Left ventricle myocardium inferior (tissue), 1 donor: ENCODE measurements at places on chromosomes 1 and 21. TPM values are rescaled to one million over a fixed set of nuclear protein-coding genes. Genes with fewer than 3 reads are reported as not detected.

NAXE gene
- total RNA-seq, result 102 TPM

MROH9 gene
- total RNA-seq, result not detected

DNA sequence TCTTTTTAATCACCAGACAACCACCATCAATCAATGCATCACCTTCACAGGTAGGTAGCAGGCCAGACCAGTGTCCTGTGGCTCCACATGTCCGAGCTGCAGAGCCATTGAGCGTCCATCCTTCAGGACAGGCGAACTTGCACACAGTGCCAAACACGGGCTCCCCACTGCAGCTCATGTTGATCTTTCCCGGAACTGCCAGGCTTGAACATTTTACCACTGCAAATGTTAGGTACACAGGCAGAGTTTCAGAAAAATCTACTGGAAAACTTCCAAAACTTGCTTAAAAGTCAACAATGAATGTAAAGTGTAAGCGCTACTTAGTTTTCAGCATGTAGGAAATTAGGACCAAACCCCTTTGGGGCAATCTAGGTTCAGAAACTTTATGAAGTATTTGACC lies 6.6 kb downstream of the SELE start:
- no peak for DNase-seq
- no peak overlapping the region for H3K4me3 ChIP-seq
- H3K4me1 ChIP-seq, result no peaks in the 10 kb centered on the region

DNA sequence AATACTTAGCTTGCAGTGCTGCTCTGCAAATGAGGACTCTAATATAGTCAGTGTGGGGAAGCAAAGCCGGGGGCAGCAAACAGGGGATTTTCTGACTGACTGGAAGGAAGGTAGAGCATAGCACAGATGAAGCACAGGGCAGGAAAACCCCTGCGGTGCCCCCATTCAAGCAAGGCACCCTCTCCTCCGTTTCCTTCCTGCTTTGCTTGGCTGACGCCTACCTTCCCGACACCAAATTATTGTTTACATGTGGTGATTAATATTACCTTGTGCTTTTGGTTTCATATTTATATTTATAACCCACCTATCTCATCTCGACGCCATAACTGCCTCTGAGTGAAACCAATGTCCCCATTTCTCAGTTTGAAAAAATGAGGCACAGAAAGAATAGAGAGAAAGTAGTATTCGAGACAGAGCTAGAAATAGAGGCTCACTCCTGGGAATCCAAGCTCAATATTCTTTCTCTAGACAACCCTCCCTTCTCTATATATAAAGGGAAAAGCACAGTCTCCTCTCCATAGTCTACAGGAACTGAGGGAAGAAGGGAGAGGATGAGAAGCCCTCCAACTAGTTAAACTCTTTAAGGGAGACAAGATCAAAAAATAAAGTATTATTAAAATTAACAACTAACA lies 41.3 kb downstream of the PIK3C2B start:
- peak overlapping the region; percentile 92 for H3K27ac ChIP-seq
- no peaks in the 10 kb centered on the region for H3K27me3 ChIP-seq
- no peak for DNase-seq
- H3K36me3 ChIP-seq, result peaks cover 58% of the 10 kb centered on the region

DNA sequence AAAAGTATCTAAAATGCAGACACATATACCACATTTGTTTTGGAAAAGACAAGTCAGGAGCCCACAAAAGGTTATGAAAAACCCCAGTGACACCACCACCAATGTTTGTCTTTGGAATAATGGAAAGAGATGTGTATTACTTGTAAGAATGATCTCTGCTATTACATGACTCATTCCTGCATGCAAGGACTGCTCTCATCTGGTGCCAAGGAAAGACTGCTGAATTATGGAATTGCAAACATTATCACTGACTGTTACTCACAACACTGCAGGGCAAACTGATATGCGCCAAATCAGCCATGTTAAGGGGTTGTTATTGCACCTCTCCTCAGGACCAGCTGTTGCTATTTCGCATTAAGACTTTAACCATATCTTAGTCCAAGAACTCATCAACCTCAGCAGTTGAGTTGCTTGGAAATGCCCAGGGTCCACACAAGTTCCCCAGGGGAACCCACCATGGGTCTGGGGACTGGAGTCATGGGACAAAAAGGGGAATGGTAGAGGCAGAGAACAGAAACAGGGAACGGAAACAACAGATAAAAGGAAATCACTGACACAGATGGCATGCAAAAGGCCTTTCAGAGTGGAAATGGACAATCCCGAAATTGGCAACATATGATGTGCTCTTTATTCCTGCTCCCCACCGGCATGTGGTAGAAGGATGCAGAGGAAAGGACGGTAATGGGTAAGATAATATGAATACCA lies 34.4 kb downstream of the CAPZB start:
- no peak for DNase-seq
- peak overlapping the region; percentile 82 for H3K27ac ChIP-seq
- H3K4me3 ChIP-seq, result no peak overlapping the region

ZNF695 gene
- not detected for total RNA-seq

ASTN1 gene
- 0.33 TPM for total RNA-seq

UHMK1 gene
- 20.7 TPM for total RNA-seq

GRCh38 chr1:231076802-231077201 lies 36.7 kb upstream of the FAM89A start:
- no peaks in the 10 kb centered on the region for H3K27me3 ChIP-seq
- no peak for DNase-seq
- H3K4me1 ChIP-seq, result peaks cover 16% of the 10 kb centered on the region
- no peaks in the 10 kb centered on the region for H3K36me3 ChIP-seq
- no peak overlapping the region for H3K27ac ChIP-seq
- no peak overlapping the region for H3K4me3 ChIP-seq

- peaks cover 3% of the 10 kb centered on the region for H3K4me1 ChIP-seq
- H3K36me3 ChIP-seq, result no peaks in the 10 kb centered on the region
- H3K4me3 ChIP-seq, result no peak overlapping the region
- peaks cover 10% of the 10 kb centered on the region for H3K27me3 ChIP-seq
- DNase-seq, result no peak
These were observed 3.1 kb upstream of the KCNE2 start for GRCh38 chr21:34360488-34361241.
